Type B pancreatic cell (in vitro differentiated cells): ENCODE measurements at places on chromosomes 6 and 20.

DNA sequence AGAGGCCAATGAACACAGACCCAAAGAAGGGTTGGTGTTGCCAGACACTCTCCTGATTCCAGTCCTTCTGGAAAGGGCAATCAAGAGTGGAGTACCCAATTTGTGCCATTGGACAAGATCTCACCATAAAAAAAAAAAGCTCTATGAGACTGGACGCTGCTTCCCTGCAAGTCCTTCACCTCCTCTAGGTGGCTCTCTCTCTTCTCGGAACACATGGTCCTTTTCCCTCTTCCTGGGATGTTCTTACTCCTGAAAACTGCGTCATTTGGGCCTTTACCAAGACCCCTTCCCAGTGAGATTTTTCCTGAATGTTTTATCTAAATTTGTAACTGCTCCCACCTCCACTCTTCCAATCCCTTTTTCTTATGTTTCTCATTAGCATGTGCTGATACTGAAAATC lies 280.8 kb downstream of the FOXA2 start:
- no peak overlapping the region for H3K4me3 ChIP-seq
- H3K27ac ChIP-seq, result no peak overlapping the region
- no peak for DNase-seq
- peaks cover 48% of the 10 kb centered on the region for H3K27me3 ChIP-seq
- no peaks in the 10 kb centered on the region for H3K4me1 ChIP-seq

DNA sequence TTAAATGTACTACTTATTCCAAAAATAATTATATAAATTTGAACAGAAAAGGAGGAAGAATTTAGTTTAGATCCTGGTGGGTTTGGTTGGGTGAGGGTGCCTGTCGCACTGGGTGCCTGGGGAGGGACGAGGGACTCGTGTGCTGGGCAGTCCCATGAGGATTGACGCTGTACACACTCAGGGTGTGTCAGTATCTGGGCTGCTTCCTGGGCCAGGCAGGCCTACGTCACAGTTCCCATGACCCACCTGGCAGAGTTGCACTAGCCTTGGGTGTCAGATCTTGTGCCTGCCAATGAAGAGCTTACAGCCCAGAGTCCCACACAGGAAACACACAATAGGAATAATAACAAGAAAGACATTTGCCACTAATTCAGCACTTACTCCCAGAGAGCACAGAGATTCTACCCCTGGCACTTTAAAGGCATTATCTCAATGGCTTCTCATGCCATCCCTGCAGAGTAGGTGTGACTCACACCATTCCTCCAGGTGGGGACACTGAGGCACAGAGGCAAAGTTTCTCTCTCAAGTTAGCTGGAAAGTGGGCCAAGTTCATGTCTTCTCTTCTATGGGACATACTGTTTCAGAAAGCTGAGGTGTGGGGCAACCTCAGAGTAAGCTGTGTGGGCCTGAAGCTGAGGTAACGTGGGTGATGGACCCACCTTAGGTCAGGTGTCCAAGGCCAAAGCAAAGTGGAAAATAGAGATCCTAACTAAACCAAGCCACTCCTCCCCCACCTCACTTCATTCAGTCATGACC lies 1.3 kb upstream of the SDCBP2 start:
- peak; percentile 54 for DNase-seq
- no peaks in the 10 kb centered on the region for H3K36me3 ChIP-seq
- no peak overlapping the region for H3K4me3 ChIP-seq
- H3K27me3 ChIP-seq, result no peaks in the 10 kb centered on the region

DNA sequence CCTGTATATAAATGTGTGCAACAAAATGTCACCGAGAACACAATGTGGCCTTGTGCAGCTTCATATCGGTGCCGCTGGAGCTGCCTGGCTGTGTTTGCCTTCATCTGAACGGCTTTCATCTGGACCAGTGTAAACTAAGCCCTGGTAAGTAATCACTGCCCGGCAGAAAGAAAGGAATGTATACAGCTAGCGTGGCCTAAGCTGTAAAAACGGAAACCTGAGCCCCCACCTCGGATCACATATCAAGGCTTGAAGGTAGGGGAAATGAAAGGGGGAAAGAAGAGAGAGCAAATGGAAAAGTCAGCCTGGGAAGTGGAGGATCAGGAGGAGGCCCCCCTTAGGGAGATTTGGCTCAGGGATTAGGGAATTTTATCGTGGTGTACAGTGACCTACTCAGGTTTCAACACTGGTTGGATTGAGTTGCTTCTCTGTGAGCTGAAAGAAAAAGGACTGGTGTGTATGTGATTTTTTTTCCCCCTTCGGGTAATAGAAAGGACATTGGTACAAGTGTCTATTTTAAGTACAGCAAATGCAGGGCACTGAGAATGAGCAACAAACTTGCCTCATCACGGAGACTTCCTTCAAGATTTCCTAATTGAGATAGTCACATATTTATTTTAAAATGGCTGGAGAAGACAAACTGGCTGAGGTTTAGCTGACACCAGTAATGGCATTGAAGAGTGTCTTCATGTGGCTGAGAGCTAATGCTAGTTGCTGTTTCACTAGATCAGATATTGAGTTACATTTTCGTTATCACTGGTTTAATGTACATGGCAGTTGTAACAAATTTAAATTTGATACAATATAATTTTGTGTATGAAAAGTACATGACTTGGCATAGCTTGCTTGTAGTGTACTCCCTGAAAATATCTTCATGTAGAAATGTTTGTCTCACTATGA lies 3.5 kb downstream of the SOBP start:
- H3K4me1 ChIP-seq, result peaks cover 28% of the 10 kb centered on the region
- H3K36me3 ChIP-seq, result no peaks in the 10 kb centered on the region
- no peak overlapping the region for H3K27ac ChIP-seq
- H3K4me3 ChIP-seq, result no peak overlapping the region
- no peak for DNase-seq
- H3K27me3 ChIP-seq, result peaks cover 25% of the 10 kb centered on the region

DNA sequence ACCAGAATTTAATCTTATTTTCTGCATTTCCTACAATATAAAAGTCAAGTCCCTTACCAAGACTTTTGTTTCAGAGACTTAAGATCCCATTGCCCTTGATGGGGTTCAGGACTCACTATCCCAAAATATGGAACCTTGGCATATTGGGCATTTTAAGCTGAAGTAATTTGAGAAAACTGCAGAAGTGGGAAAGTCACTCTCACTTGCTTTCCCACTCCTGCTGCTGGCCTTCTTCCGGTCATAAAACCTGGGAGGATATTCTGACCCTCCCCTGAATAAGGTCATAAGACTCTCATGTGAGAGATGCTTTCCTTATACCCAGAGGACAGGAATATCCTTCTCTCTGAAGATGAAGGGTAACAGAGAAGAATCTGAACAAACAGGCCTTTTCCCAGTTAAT lies 92.8 kb upstream of the IFNGR1 start:
- H3K4me1 ChIP-seq, result peaks cover 20% of the 10 kb centered on the region
- no peak for DNase-seq
- H3K36me3 ChIP-seq, result no peaks in the 10 kb centered on the region
- no peaks in the 10 kb centered on the region for H3K27me3 ChIP-seq

- DNase-seq, result no peak
- H3K36me3 ChIP-seq, result no peaks in the 10 kb centered on the region
- no peak within 1 kb of the TSS for H3K27ac ChIP-seq
- peak within 1 kb of the TSS; percentile 75 for H3K4me3 ChIP-seq
- H3K4me1 ChIP-seq, result no peaks in the 10 kb centered on the region
Observed at GRCh38 chr20:21397341-21398108, at the start of gene NKX2-4. Gene NKX2-4, minus strand, starts transcription at chr20:21397526. Its CDS starts 127 bp downstream, at chr20:21397399.

DNA sequence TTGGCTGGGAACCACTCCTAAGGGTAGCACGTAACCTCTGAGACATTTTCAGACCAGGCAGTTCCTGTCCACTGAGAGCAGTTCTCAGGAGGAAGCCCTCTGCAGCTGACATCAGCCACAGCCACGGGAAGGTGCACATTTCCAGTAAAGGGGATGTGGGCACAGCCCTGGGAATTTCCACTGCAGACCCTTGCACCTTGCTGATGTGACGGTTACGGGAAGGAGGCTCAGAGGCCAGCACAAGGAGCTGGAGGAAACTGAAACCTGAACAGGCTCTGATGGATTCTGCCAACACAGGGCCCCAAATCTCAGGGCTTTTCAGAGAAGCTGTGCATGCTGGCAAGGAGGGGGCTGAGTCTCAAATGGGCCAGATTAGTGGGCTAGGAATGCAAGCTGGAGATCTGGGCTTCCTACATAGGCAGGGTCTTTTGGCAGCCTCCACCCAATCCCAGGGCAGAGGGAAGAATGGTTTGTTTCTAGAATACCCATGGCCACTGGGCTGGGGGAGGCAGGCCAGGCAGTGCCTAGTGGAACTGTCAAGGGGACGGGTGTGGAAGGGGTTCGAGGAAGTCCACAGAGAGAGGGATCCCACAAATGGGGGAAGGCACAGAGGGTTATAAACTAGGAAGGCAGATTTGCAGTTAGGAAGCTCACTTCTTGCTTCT lies 14.2 kb downstream of the EBF4 start:
- DNase-seq, result peak; percentile 59
- H3K27ac ChIP-seq, result no peak overlapping the region
- peaks cover 22% of the 10 kb centered on the region for H3K27me3 ChIP-seq
- H3K36me3 ChIP-seq, result no peaks in the 10 kb centered on the region
- peaks cover 5% of the 10 kb centered on the region for H3K4me1 ChIP-seq

DNA sequence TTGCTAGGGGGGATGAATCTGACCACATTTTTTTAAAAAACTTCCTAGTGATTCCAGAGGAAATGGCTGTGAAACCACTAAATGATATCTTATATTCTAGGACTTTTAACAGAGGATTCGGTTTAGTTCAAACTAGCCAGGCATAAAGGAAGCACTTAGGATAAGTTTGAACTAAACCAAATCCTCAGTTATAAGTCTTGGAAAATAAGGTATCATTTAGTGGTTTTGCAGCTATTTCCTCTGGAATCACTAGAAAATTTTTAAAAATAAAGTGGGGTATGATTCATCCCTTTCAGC lies 327.9 kb upstream of the QKI start:
- H3K27ac ChIP-seq, result no peak overlapping the region
- no peaks in the 10 kb centered on the region for H3K36me3 ChIP-seq
- H3K4me3 ChIP-seq, result no peak overlapping the region
- DNase-seq, result no peak
- peaks cover 4% of the 10 kb centered on the region for H3K4me1 ChIP-seq
- peaks cover 4% of the 10 kb centered on the region for H3K27me3 ChIP-seq

GRCh38 chr20:36113566-36114250 lies 40.8 kb upstream of the EPB41L1 start:
- H3K4me3 ChIP-seq, result no peak overlapping the region
- DNase-seq, result no peak
- H3K36me3 ChIP-seq, result no peaks in the 10 kb centered on the region
- H3K27ac ChIP-seq, result no peak overlapping the region

- H3K27ac ChIP-seq, result no peak overlapping the region
- DNase-seq, result no peak
- no peak overlapping the region for H3K4me3 ChIP-seq
- peaks cover 4% of the 10 kb centered on the region for H3K36me3 ChIP-seq
- H3K4me1 ChIP-seq, result no peaks in the 10 kb centered on the region
- peaks cover 11% of the 10 kb centered on the region for H3K27me3 ChIP-seq
Observed at GRCh38 chr6:20001286-20001685, 164.1 kb downstream of the ID4 start.

- no peaks in the 10 kb centered on the region for H3K27me3 ChIP-seq
- peaks cover 20% of the 10 kb centered on the region for H3K4me1 ChIP-seq
Observed at GRCh38 chr6:56713254-56713672, 70.6 kb upstream of the DST start.

GRCh38 chr6:111011360-111012142 lies 29.7 kb downstream of the RPF2 start:
- peaks cover 10% of the 10 kb centered on the region for H3K4me1 ChIP-seq
- no peak overlapping the region for H3K4me3 ChIP-seq
- peaks cover 32% of the 10 kb centered on the region for H3K36me3 ChIP-seq
- no peak for DNase-seq
- H3K27me3 ChIP-seq, result no peaks in the 10 kb centered on the region
- H3K27ac ChIP-seq, result no peak overlapping the region

DNA sequence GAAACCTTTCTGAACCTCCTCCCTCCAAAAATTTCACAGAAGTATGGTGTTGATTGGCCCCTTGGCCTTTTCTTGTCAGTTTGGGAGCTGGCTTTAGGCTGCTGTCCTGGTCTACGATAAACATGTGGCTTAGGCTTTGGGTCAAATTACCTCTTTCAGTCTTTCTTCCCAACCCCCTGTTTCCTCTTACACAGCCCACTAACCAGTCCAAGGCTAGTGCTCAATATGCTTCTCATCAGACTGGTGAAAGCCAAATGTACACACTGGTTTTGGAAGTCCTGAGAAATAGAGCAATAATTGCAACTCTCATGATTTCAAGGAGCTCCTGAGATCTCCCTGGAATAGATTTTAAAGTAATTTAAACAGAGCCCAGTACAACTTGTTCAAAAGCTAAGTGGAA lies 933.7 kb upstream of the GJE1 start:
- H3K27me3 ChIP-seq, result no peaks in the 10 kb centered on the region
- DNase-seq, result no peak
- no peak overlapping the region for H3K4me3 ChIP-seq

- H3K4me1 ChIP-seq, result no peaks in the 10 kb centered on the region
- H3K4me3 ChIP-seq, result no peak overlapping the region
- H3K27ac ChIP-seq, result no peak overlapping the region
- DNase-seq, result no peak
- no peaks in the 10 kb centered on the region for H3K36me3 ChIP-seq
Observed at GRCh38 chr6:166639921-166640320, 12.9 kb upstream of the RPS6KA2 start.

GRCh38 chr20:44785768-44786167 lies 24.6 kb downstream of the RIMS4 start:
- no peaks in the 10 kb centered on the region for H3K36me3 ChIP-seq
- H3K27me3 ChIP-seq, result peaks cover 11% of the 10 kb centered on the region
- H3K4me1 ChIP-seq, result no peaks in the 10 kb centered on the region

DNA sequence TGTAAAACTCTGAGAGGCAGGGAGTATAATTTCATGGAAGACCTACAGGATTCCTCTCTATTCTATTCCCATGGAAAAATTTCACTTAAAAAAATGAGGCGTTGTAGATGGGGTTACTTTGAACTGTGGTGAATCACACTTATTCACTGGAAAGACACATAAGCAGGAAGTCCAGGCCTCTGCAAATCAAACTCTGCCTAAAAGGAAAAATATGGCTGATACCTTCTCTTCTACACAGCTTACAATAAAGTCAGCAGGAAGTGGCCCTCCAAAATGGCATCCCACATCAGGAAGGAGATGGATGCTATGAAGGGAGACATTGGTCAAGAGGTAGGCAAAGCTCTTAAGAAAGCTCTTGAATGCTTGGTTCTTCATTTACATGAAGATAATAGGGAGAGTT lies 115.9 kb downstream of the FYN start:
- H3K36me3 ChIP-seq, result peaks cover 28% of the 10 kb centered on the region
- DNase-seq, result no peak
- no peaks in the 10 kb centered on the region for H3K27me3 ChIP-seq
- H3K27ac ChIP-seq, result no peak overlapping the region
- peaks cover 43% of the 10 kb centered on the region for H3K4me1 ChIP-seq

DNA sequence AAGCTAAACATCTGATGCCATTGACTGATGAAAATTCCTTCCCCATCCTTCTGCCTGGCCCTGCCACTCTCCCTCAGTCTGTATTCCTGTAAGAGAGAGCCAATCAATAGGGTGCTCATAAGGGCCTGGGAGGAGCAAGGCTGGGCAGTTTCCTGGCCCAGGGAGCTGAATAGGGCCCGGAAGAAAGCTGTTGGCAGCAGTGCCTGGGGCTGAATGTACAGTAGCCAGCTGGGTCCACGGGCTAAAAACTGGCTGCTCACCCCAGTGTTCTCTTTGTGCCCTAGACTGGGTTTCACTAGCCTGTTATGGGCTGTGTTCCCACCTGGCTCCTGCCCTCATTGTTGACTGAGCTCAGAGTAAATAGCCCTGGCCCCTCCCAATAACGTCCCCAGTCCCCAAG lies 1.7 kb upstream of the WFDC2 start:
- DNase-seq, result no peak
- peaks cover 3% of the 10 kb centered on the region for H3K36me3 ChIP-seq
- H3K4me3 ChIP-seq, result no peak overlapping the region

- no peaks in the 10 kb centered on the region for H3K27me3 ChIP-seq
- no peak for DNase-seq
- no peaks in the 10 kb centered on the region for H3K4me1 ChIP-seq
- H3K36me3 ChIP-seq, result no peaks in the 10 kb centered on the region
- no peak overlapping the region for H3K27ac ChIP-seq
- H3K4me3 ChIP-seq, result no peak overlapping the region
Observed at GRCh38 chr6:82095091-82095490, 152.5 kb downstream of the IBTK start.
